ENCODE measurements at places on chromosomes 3 and 15.

- DNase-seq, result no peak
These were observed 24.5 kb downstream of the DRD3 start for GRCh38 chr3:114154321-114154821.

DNA sequence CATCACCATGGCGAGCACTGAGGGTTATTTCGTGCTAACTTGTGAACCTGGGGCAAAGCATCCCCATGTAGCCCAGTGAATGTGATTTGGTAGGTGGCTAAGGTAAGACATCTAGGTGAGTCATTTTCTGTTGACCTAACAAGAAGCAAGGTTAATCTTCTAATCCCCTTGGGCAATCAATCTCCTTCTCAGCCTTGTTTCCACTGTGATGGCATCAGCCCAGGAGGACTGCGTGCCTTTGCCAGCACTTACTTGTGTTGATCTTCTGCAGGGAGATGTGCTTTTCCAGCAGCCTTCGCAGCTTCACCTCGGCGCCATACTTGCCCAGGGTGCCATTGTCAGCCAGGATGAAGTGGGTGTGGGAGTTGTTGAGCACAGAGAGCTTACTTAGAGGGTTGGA lies 35.7 kb downstream of the TRPM1 start:
- no peak for DNase-seq

DNA sequence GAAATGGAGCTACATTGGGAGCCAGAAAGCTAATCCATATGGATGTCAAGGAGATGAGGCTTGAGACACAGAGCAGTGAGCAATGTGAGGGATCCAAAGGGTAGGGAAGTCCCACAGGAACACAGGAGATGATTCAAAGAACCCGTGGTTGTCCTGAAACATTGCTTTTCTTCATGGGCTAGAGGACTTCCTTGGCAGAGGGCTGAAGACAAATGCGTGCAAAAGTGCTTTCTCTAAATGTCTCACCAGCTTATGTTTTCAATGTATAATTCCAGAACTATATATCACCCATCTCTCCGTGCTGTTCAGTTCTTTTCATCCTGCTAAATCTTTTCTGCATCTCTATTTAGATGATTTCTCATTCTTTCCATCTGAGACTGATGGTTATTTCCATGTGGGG lies 46.0 kb upstream of the GOLGA8A start:
- peak; percentile 60 for DNase-seq

DNA sequence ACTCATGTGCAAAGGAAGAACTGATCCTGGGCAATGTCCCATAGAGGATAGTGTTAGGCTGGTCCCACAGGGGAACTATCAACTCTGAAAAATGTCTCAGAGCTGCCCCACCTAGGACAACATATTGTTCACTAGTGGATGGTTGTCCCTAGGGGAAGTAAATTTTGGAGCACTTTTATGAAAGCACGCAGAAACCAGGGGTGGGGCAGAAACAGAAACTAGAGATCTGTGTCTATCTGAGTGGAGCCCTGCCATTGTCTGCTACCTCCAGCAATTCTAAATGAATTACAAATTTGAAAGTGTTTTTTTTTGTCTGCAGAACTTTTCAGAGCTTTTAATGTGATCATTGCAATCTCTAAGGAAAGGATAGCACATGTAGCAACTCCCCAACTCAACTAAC lies 357.1 kb upstream of the PROK2 start:
- no peak for DNase-seq

Data from brain (organoid and tissue), 16 donors.